ENCODE measurements at places on chromosomes 1 and 21. TPM values are rescaled to one million over a fixed set of nuclear protein-coding genes. Genes with fewer than 3 reads are reported as not detected.

Gene JUN
- total RNA-seq: 159 TPM

Gene SLAMF8
- total RNA-seq: 1.5 TPM

Gene RHEX
- total RNA-seq: not detected

Gene PLPPR4
- total RNA-seq: 0.12 TPM

Gene F3
- 10.5 TPM for total RNA-seq

Gene PRDM15
- total RNA-seq: 4.0 TPM
